ENCODE measurements at places on chromosomes 16 and 17. TPM values are rescaled to one million over a fixed set of nuclear protein-coding genes. Genes with fewer than 3 reads are reported as not detected.

DNA sequence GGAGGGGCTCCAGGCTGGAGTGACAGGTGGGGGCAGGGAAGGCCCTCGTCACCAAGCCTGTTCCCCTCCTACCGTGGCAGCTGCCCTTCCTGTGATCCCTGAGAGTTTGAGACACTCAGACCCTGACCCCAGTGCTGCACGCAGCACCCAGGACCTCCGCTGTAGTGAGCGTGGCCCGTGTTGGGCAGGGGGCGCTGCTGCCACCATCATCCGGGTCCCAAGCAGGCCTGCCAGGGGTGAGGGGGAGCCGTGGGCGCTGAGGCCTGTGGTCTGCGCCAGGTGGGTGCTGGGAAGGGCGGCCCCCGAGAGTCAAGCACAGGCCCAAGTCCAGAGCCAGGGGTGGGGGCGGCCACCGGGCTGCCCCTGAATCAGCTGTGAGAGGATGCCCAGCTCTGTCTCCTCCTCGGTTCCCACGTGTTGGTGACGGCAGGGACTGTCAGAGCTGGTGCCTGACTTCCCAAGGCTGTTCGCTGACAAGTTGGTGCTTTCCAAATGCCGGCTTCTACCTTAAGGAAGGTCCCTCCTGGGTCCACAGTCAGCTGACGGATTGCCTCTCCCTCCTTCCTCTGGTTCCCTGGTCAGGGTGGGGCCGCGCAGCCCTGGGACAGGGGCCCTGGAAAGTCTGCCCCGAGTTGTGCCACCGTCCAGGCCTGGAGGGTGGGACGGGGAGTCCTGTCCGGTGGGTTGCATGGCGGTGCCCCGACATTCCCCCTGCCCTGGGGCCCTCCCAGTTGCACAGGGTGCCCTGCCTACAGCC lies 31.1 kb downstream of the TPSG1 start:
- no peak for DNase-seq

INCA1 gene
- total RNA-seq, result 1.0 TPM

DNA sequence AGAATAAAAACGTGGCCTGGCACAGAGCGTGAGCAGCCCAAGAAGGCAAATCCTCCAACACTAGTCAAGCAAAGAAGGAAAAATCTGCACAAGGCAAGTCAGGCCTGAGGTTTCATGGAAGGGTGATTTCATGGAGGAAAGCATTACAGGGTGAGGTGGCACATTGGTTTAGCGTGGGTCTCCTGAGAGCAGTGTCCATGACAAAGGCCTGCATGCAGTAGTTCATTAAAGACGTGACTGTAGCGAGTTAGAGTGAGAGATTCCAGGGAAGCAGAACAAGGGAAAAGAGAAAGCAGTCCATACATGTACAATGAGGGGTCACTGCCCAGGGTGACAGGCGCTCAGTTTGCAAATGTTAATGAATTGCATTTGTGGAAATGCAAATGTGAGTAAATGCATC lies 285.0 kb upstream of the ERCC4 start:
- DNase-seq, result no peak

GRCh38 chr16:82769845-82770244 lies 143.1 kb downstream of the CDH13 start:
- DNase-seq, result no peak

- no peak for DNase-seq
Observed at GRCh38 chr17:31724026-31724425, 135.0 kb downstream of the COPRS start.

- no peak for DNase-seq
Observed at GRCh38 chr17:48299760-48300159, 130.3 kb downstream of the SKAP1 start.

GABARAP gene
- total RNA-seq, result 482 TPM

GRCh38 chr17:43900183-43900857 lies 7.0 kb downstream of the MPP2 start:
- DNase-seq, result peak; percentile 85

DNA sequence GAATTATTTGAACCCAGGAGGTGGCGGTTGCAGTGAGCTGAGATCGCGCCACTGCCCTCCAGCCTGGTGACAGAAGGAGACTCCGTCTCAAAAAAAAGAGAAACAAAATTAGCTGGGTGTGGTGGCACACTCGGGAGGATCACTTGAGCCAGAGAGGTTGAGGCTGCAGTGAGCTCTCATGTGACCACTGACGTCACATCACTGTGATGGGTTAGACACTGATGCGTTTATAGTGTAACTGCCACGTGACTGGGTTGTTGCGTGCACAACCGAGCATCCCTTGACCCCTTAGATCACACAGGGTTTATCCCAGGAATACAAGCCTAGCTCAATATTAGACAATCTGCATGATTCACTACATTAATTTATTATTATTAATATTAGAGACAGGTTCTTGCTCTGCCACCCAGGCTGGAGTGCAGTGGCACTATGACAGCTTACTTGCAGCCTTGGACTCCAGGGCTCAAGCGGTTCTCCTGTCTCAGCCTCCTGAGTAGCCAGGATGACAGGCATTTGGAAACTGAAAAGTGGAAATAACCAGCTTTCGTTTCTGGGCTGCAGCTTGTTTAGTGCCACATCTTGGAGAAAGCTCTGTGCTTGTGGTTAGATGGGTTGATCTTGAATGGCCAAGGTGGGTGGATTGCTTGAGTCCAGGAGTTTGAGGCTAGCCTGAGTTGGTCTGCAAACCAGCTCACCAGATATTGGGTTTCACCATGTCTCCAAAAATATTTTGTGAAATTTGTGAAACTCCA lies 26.4 kb upstream of the ABR start:
- DNase-seq, result no peak

DNA sequence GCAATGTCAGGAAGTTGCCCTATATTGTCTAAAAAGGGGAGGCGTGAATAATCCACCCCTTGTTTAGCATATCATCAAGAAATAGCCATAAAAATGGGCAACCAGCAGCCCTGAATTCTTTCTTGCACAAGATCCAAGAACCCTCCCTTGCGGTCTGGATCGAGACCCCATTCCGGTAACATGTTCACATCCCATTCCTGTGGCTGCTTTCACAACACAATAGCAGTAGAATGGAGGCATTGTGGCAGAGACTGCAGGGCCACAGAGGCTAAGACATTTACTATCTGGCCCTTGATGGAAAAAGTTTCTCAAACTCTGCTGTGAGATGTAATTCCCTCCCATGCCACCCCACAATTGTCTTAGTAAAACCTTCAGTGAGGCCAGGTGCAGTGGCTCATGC lies 73.2 kb downstream of the RMI2 start:
- DNase-seq, result no peak

- DNase-seq, result no peak
Observed at GRCh38 chr17:78950870-78951269, 25.7 kb upstream of the TIMP2 start.

DNA sequence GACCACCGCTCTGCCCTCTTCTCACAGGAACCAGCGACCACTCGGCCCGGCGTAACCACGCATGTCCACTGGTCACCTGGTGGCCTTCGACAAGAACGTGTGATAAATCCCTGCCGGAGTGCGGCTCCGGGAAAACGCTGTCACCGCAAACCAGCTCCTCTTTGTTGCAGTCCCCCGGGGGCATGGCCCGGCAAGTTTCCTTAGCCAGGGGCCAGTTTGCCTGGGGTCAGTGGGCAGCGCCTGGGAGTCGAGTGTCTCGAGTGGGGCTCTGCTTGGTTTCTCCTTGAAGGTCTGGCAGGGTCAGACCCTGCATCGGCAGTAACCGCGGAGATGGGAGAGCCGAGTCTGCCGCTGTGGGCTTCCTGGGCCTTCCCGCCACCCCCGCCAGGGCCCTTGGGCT lies 52.5 kb downstream of the JPH3 start:
- DNase-seq, result no peak

TRPV2 gene
- total RNA-seq, result 4.7 TPM

RHBDL3 gene
- 0.66 TPM for total RNA-seq

GRCh38 chr16:325375-326145 lies 27.0 kb downstream of the AXIN1 start:
- DNase-seq, result no peak

GRCh38 chr17:65953316-65954147 lies 238.4 kb downstream of the CEP112 start:
- no peak for DNase-seq

- DNase-seq, result no peak
Observed at GRCh38 chr16:87254734-87255133, 62.5 kb downstream of the C16orf95 start.

DNA sequence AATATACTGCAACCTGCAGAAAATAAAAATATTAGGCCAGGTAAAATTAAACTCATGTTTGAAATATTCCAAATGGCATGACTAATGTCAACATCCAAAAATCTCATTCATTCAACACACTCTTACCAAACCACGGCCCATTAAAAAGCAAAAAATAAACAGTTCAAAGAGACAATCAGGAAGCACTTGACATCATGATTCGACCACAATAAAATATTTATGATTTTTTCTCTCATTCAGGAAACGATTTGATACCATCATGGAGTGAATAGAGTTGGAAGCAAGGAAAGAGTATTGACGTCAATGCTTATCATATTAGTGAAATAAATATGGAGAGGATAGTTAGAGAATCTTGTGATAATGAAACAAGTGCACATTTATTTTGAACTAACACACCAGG lies 354.1 kb downstream of the KCNJ2 start:
- DNase-seq, result no peak

- no peak for DNase-seq
Observed at GRCh38 chr16:47780213-47780875, 319.2 kb downstream of the PHKB start.

- no peak for DNase-seq
Observed at GRCh38 chr16:67449336-67449735, 18.4 kb downstream of the HSD11B2 start.

DNA sequence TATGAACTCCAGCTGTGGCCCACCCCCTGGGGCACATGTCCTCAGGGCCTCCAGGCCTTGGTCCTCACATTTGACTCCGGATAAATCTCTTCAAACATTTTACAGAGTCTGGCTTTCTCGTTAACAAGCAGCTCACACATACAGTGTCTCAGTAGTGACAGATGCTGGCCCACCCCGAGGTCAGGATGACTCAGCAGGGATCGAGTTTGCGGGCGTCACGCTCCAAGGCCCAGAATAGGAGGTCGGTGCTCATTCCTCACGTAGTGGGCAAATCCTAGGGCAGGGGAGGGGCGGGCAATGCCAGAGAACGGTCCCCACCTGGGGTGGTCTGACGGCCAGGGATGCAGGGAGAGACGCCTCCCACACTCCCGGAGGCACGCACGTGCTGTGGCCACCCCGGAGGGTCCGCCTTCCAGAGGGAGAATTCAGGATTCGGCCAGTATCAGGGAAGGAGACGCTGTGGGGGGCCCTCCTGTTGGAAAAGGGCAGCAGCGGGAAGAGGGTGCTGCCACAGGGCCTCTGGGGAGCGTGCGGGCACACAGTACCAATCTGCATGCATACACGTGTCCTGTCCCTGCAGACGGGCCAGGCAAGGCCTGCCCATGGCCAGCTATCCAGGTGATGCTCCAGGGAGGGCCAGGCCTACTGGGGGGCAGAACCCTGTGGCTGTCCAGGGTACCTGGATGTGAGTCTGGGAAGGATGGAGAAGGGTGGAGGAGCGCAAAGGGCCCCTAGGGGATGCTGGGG lies 8.6 kb downstream of the SLC7A5 start:
- no peak for DNase-seq

GRCh38 chr17:40326832-40327199 lies 17.8 kb downstream of the RARA start:
- no peak for DNase-seq
